ENCODE measurements at places on chromosomes 13 and 19.

GRCh38 chr13:50123002-50123401 is 107.8 kb downstream of the KCNRG start:
- DNase-seq: no peak

GRCh38 chr13:80560609-80561008 is 219.7 kb upstream of the SPRY2 start:
- DNase-seq: no peak

DNA sequence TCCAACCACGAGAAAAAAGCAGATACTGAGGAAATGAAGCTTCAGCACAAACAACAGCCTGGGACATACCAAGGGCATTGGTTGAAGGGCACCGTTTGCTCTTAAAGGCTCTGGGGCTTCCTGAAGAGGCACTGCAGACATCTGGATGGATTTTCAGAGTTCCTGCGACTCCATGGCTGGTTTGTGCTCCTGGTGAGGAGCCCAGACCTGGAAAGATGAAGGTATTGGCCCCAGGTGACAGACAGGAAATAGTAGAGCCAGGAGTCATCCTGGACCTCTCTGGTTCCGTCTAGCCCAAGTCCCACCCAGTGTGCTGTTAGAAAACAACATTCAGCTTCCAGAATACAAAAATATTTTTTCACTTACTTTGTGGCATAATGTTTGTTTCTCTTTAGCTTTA is 6.3 kb downstream of the IL17D start:
- no peak for DNase-seq

- no peak for DNase-seq
Measured at GRCh38 chr13:51269039-51269438, 46.8 kb downstream of the FAM124A start.

DNA sequence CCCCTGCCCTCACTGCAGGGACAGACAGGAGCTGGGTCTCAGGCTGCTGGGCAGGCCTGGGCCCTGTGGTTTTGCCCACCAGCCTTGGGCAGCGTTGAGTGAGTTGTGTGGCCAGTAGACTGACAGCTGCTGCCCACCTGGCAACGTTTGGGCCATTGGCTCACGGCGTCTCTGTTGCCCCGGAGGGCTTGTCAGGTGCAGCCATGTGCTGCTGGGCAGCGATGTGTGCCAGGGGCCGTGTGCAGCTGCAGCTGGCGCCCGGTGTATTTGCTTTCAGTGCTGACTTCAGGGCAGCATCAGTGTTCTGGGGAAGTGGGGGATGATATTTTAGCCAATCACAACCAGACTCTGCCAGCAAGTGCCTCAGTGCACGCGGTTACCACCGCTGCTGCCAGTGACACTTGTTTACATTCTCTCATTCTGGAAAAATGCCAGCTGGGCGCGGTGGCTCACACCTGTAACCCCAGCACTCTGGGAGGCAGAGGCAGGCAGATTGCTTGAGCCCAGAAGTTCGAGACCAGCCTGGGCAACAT is 10.6 kb downstream of the FZR1 start:
- DNase-seq: no peak

DNA sequence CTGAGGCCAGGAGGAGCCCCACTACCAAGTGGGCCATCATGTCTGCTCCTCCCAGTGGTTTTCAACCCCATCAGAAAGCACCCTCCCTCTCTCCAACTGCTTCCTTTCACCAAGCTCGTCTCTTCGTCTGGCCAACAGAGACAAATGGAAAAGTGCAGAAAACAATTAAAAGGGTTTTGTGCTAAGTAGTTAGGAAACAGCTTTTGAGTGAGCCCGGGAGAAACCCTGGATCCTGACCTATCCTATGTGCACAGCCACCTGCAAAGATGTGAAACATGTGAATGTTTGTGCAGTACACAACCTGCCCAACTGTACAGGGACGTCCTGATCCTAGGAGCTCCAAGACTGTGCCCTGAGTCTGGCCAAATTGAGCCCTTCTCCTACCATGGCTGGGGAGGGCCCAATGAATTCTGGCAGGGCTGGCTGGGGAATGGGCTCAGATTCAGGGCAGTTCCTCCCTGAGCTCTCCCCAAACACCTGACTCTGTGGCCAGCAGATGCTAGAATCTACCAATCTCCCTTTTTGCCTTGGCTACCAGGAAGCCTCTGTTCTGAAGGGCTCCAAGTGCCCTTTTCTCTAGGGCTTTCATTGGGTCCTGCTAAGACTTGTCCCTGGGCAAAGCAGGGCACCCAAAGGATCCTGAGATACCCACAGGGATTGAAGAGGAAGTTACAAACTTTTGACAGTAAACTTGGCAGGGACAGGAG is 7.9 kb downstream of the TLE5 start:
- DNase-seq: no peak

- no peak for DNase-seq
Measured at GRCh38 chr19:51114087-51114729, 6.0 kb upstream of the CTU1 start.

GRCh38 chr19:335486-336066 is 9.0 kb downstream of the MIER2 start:
- no peak for DNase-seq

DNA sequence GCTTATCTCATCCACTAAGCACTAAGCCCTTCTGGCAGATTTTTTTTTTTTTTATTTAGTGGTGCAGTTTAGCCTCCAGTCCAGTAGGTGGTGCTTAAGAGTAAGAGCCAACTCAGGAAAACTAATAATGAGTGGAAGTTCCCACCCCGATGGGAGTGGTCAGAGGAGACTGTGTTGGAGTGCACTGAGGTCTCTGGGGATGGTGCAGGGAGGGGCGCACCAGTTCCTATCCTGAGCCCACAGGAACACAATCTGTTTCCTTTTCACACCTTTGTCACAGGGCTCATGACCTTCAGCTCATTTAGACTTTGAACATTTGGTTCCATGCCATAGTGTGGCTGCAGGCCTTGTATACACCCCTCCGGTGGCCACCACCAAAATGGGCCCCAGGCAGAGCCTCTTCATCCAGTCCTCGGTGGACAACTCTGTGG is 367.4 kb downstream of the SPRY2 start:
- DNase-seq: no peak

- no peak for DNase-seq
Measured at GRCh38 chr19:54475706-54476105, 2.6 kb upstream of the CDC42EP5 start.

DNA sequence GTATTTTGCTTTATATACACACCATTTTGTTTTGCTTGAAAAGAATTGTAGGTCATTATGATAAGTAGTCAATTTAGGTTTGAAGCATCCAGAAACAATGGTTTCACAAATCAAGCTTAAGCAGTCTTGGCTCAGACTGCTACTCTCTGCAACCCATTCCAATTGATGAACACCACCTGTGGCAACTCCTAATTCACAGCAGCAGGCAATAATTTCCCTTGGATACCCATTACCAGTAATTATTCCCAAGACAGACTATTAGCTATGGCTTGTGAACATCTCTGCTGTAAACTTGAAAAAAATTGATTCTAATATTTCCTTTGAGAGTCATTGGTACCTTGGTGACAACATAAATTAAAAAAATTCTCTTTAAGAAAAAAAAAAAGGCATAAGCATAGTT is 299.3 kb upstream of the SLITRK6 start:
- no peak for DNase-seq

GRCh38 chr13:42612021-42612765 is 38.2 kb downstream of the TNFSF11 start:
- no peak for DNase-seq

DNA sequence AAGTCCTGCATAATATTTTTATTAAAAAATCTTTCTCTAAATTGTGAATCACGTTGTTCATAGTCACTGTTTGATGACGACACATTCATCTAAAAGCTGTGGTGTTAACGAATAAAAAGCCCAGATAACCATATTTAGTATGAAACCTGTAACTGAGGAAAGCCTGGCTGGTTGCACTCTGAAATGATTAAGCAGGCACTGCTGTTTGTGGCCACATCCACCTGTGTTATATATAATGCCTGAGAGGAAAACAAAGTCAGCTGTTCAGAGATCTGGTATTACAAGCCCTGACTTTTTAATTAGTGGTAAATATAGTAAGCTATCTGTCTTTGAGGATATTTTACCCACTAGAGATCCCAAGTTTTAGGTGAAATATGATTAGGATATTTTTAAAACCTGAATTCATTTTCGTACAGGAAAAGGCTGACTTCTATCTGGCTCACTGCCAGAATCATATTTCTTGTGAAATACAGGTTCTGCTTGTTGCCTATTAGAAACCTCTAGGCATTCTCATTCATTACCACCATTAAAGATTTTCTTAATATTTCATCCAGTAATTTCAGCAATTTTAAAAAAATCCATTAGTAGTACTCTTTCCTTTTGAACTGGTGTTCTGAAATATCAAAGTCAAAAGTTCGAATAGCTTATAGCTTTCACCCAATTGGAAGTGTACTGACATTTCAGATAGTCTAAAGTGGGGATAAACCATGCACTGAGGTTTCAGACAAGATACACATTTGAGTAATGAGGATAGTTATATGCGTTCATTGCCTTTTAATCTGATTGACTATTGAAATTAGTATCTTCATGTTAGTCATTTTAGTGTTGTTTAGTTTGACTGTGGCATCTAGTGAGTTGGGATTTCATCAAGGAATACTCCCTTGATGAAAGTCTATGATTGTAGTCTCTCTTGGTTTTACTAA is 79.7 kb downstream of the LMO7 start:
- DNase-seq: no peak

GRCh38 chr13:75494491-75494890 is 12.5 kb upstream of the TBC1D4 start:
- DNase-seq: no peak

- DNase-seq: no peak
Measured at GRCh38 chr19:19271828-19272599, 1.1 kb downstream of the TM6SF2 start.

DNA sequence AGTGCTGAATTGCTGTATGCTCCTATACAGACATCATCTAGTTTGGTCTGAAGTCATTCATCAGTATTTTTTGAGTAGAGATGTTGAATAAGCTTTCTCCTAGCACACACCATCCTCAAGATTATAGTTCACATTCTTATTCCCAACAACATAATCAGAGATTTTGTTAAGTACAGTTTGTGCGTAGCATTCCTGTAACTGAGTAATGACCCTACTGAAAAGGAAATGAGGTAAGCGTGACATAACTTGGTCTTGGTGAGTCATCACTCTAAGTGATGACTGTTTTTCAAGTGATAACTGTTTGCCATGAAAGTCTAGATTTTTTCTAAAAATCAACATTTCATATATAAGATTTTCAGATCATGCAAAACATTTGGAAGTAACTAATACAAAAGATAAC is 18.5 kb upstream of the FAM216B start:
- peak; percentile 8 for DNase-seq

GRCh38 chr13:98150832-98151479 is 8.1 kb downstream of the FARP1 start:
- no peak for DNase-seq

GRCh38 chr13:67574320-67575233 is 344.4 kb upstream of the PCDH9 start:
- no peak for DNase-seq

DNA sequence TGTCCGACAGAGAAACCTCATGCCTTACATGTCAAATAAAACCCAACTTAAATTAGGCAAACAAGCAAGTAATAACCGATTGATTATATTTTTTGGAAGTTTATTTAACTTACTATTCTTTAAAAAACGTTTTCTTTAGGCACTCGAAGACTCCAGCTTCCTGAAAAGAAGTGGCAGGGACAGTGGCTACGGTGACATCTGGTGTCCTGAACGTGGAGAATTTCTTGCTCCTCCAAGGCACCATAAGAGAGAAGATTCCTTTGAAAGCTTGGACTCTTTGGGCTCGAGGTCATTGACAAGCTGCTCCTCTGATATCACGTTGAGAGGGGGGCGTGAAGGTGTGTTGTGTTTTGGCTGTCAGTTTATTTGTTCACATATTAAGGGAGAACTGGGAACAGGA is 164.4 kb downstream of the LMO7 start:
- no peak for DNase-seq

Measured in HTR-8/SVneo (cell line).